Kidney capillary endothelial cell (primary cell): ENCODE measurements at places on chromosomes 3 and 15.

DNA sequence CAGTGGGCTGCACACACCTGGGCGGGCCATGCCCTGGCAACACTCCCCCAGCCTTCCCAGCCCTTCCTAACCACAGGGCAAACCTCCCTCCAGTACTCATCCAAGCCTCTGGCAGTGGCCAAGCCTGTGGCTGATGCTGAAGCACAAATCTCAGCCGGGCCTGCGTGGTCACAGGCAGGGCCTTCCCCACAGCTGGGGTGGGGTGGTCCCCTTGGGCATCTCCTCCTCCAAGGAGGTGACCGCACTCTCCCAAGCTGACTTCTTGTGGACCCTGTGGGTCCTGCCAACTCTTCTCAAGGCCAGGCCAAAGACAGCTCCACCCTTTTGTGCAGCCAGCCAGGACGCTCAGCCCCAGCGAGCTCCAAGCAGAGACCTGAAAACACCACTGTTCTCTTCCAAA is 21.4 kb downstream of the GRAMD2A start:
- DNase-seq: no peak

- no peak for DNase-seq
Observed at GRCh38 chr3:128430731-128431130, 36.0 kb downstream of the DNAJB8 start.

DNA sequence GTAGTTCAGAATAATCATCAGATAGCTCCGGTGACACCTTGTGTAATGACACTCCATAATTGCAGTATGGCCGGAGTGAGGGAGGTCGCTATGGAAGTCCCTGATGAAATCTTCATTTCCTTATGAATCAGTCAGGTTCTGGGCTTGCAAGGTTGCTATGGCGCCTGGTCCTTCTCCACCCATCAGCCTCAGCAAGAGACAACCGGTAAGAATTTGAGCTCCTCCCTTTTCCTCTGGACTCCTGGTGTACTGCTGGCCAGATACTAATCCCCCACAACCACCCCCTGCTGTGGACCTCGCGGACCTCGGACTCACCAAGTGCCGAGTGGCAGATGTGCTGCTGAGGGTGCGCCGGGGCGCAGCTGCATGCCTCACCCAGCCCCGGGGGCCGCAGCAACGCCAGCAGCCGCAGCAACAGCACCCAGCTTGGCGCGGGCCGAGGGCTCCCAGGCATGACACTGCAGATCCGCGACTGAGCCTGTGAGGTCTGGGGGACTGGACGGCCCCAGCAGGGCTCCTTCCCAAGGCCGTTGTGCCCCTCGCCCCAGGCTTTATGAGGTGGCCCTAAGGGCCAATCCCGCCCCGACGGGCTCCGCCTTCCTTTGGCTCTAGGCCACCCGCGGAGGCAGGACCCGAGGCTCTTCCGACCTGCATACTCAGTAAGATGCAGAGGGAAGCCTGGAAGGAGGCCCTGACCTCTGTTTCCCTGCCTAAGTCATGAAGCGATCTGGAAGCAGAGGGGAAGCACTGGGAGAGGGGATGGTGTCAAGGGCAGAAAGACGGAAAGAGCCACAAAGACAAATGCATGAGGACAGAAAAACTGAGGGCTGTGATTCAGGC is at the start of gene TIMP4:
Gene TIMP4 (minus strand): TSS at position 526 of the 840 bp plus-strand sequence. CDS start 72 bp downstream, at position 454.
- DNase-seq: no peak

DNA sequence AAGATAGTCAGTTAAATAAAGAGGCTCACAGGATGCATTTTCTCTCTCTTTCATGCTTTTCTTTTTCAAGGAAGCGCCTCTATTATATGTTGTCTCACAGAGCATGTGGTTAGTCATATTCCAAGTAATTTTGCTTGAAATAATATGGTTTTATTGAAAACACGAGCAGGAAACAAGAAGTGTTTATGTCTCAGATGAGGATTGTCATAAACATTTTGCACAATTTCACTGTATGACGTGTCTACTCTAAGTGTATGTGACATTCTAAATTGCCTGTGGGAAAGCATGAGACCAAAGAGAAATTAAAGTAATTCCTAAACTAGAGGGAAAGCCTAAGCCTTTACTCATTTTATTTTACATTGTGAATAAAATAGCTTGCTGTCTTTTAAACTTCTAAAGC is 818.6 kb downstream of the EPHA3 start:
- no peak for DNase-seq

DNA sequence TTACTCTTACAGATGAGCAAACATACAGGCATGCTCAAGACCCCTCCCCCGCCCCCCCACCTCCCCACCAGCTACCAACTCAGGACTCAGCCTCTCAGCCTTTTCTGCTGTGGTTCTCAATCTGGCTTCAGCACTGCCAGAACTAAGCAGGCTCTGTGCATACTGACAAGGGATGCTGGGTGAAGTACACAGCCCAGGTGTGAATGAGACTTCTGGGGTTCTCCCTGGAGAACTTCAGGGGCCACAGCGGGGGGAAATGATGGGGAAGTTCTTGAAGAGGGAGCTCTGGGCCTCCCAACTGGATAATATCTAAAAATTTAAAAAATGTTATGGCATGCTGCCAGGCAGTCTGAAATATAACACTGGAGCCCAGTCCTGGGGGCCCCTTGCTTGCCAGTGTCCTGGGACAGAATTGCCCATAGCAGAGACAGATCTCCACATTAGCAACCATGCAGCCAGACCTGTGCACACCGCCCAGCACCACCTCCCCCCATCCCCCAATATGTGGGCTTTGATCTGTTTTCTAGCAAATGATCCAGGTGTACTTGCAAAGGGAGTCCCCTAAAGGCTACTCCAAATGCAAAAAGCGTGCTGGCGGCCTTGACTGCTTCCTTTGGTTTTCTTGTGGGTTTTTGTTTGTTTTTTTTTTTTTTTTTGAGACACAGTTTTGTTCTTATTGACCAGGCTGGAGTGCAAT is 41.4 kb downstream of the PGPEP1L start:
- no peak for DNase-seq

GRCh38 chr15:62128916-62129315 is 36.2 kb downstream of the C2CD4B start:
- no peak for DNase-seq

- no peak for DNase-seq
Observed at GRCh38 chr15:101813803-101814534, 2.0 kb downstream of the OR4F15 start.

DNA sequence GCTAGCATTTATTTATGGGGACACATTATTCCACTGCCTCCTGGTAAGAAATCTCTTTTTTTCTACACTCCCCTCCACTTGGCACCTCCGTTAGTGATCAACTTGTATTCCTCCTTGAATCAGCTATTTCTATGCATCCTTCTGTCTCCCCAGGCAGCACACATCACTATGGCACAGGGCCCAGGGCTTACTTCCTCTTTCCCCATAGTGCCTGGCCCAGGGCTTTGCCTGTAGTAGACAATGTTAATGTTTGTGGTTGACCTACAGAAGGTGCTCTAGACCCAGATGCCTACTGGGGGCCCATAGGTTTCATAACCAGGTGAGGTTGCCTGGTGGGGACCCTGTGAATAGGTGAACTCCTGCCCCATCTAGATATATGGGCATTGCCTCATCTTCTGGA is 44.9 kb downstream of the EPHB1 start:
- DNase-seq: no peak

DNA sequence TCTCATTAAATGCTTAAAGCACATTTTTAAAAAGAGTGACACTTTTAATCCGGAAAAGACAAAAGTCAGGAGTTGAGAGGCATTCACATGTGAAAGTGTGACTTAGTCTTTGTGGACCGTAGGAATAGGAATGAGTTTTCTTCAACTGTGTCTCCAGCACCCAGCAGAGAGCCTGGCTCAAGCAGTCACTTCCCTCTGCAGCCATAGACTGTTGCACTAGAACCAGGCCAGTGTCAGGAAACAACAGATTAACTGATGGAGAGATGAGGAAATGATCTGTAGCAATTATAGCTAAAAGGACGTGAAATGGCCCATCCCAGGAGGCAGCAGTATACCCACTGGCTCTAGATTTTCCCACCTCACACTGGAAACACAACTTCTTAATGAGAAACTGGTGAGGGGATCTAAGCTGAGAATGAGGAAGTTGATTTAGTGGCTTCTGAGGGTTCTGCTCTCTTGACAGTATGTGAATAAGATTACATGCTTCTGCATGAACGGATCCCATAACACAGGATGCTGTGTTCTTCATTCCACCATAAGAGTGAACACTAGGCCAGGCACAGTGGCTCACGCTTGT is 19.8 kb downstream of the CFAP92 start:
- DNase-seq: no peak
